HFFc6 (cell line): ENCODE measurements at places on chromosomes 7 and 10.

DNA sequence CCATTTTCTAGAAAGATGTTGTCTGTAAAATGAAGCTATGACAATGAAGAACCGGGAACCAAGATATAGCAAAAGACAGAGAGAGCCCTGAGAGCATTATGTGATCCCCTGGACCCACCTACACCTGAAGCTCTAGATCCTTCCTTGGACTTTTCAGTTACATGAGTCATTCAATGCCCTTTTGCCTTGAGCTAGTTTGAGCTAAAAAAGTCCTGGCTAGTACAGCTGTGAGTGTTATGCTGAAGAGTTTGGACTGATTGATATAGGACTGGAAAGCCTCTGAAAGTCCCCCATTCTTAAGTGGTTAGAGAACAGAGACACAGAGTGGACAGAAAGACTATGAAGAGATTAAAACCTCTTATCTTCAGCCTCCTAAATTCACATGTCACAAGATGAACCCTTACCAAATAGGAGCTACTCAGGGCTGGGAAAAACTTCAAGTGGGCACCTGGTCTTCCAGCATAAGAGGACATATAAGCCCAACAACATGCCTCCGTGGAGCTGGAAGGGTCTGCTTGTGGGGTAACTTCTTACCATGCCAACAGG is 386.8 kb upstream of the NFE2L3 start:
- H3K4me3 ChIP-seq: no peak overlapping the region
- H3K27me3 ChIP-seq: no peaks in the 10 kb centered on the region; the same call in 1 of the 2 replicates
- no peaks in the 10 kb centered on the region for H3K4me1 ChIP-seq
- no peak overlapping the region for H3K27ac ChIP-seq
- DNase-seq: no peak

GRCh38 chr7:47217570-47218360 is 364.1 kb downstream of the TNS3 start:
- H3K27me3 ChIP-seq: peaks cover 34% of the 10 kb centered on the region
- no peak overlapping the region for H3K27ac ChIP-seq
- peaks cover 17% of the 10 kb centered on the region for H3K4me1 ChIP-seq
- H3K36me3 ChIP-seq: no peaks in the 10 kb centered on the region
- H3K4me3 ChIP-seq: no peak overlapping the region
- no peak for DNase-seq

- DNase-seq: no peak
- H3K4me3 ChIP-seq: no peak overlapping the region
- no peaks in the 10 kb centered on the region for H3K4me1 ChIP-seq
- H3K36me3 ChIP-seq: no peaks in the 10 kb centered on the region
These were observed 130.9 kb downstream of the PHF14 start for GRCh38 chr7:11104578-11104977.

DNA sequence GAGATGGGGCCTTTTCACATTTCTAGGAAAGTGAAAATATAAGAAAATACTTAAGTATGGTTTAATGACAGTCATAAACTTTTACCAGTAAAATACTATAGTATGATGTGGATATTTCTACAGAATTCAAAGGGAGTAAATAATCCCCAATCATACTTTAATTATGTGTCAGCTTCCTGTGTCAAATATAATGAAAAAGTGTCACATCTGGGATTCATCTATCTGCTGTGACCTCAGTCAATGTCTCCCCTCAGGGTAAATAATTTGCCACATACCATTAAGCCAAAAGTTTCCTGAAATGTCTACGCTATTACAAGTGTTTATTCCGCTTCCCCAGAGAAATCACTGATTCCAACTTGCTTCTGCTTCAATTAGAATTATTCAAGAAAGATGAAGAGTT is 110.5 kb downstream of the ITGA8 start:
- peaks cover 23% of the 10 kb centered on the region for H3K27me3 ChIP-seq
- H3K4me1 ChIP-seq: peaks cover 14% of the 10 kb centered on the region
- H3K27ac ChIP-seq: no peak overlapping the region
- DNase-seq: no peak

DNA sequence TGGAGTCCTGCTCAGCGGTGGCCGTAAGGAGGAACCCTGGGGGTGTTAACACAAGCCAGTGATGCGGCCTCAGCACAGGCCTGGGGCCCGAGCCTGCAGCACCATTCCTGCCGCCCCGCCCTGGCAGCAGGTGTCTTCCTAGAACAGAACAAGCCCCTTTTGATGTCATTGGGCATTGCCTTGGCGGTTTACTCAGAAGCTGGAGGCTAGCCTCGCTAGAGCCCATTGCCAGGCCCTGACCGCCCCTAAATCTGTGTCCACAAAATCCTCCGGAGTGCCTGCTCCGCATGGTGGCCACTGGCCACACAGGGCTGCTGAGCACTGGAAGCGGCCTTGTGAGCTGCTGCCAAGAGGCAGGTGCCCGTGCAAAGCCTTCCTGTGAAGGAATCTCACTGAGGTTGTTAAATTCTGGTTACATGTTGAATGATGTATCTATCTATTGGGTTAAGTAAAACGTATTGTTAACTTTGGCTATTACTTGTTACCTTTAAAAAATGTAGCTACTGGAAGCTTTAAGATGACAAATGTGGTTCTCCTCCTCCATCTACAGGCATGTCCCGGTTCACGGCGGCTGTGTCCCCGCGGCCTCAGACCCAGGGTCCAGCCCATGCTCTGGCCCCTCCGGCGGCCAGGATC is 1.2 kb upstream of the INPP5A start:
- H3K27me3 ChIP-seq: peaks cover 2% of the 10 kb centered on the region; the same call in 1 of the 2 replicates
- peaks cover 75% of the 10 kb centered on the region for H3K4me1 ChIP-seq
- H3K27ac ChIP-seq: peak overlapping the region; percentile 70
- H3K36me3 ChIP-seq: peaks cover 24% of the 10 kb centered on the region

DNA sequence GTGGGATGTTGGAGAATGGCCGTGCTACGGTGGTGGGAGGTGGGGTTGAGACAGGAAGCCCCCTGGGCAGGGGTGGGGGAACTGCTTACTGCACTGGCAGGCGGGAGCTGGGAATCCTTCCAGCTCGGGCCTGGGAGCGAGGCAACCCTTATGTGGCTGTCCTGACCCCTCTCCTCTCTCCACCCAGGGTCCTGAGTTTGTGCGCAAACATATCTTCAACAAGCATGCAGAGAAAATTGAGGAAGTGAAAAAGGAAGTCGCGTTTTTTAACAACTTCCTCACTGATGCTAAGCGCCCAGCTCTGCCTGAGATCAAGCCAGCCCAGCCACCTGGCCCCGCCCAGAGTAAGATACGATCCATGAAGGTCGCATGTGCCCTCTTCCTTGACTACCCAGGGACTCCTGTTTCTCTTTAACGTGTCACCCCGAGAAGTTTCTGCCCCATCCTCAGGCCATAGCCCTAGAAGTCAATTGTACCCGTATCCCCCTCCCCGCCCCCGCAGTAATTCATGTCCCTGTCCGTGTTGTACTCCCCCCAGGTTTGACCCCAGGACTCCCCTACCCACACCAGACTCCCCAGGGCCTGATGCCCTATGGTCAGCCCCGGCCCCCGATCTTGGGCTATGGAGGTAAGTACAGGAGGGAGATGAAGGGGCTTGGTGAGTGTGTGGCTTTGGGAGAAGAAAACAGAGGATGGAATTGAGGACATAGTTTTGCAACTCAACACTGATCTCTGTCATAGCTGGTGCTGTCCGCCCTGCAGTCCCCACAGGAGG is 1.8 kb downstream of the UFSP1 start:
- peaks cover 34% of the 10 kb centered on the region for H3K4me1 ChIP-seq
- H3K36me3 ChIP-seq: peaks cover 55% of the 10 kb centered on the region
- no peak for DNase-seq

DNA sequence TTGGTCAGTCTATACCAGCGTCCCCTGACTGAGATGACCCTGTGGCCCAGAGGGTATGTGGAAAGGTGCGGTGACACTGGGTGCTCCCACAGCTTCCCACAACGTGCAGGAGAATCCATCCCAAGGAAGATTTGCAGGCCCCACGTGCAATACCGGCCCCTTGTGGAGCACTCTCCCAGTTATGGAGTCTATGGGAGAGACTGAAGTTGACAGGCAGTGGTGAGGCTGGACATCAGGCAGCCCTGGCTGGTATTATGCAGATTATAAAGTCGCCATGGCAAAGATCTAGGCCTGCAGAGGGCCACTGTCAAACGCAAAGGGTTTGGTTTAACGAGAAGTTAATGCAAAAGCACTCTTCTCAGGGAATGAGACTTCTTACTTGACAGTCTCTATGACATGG is 434.7 kb upstream of the C7orf33 start:
- H3K4me1 ChIP-seq: no peaks in the 10 kb centered on the region
- no peak overlapping the region for H3K27ac ChIP-seq

- peaks cover 6% of the 10 kb centered on the region for H3K4me1 ChIP-seq
- no peak for DNase-seq
- no peak overlapping the region for H3K27ac ChIP-seq
These were observed 60.6 kb downstream of the GLRX3 start for GRCh38 chr10:130196511-130197487.

GRCh38 chr7:151780631-151781030 is 96.3 kb downstream of the PRKAG2 start:
- H3K4me1 ChIP-seq: no peaks in the 10 kb centered on the region
- H3K27me3 ChIP-seq: peaks cover 41% of the 10 kb centered on the region
- H3K36me3 ChIP-seq: peaks cover 4% of the 10 kb centered on the region; the same call in 1 of the 2 replicates
- no peak for DNase-seq
- no peak overlapping the region for H3K4me3 ChIP-seq
- no peak overlapping the region for H3K27ac ChIP-seq

- no peaks in the 10 kb centered on the region for H3K36me3 ChIP-seq
- H3K4me1 ChIP-seq: peaks cover 17% of the 10 kb centered on the region
- DNase-seq: no peak
- H3K27ac ChIP-seq: peak overlapping the region; percentile 50; the same call in 1 of the 2 replicates
- H3K4me3 ChIP-seq: peak overlapping the region; percentile 27
- peaks cover 2% of the 10 kb centered on the region; the same call in 1 of the 2 replicates for H3K27me3 ChIP-seq
These were observed 282.3 kb downstream of the TWIST1 start for GRCh38 chr7:18835001-18835690.

DNA sequence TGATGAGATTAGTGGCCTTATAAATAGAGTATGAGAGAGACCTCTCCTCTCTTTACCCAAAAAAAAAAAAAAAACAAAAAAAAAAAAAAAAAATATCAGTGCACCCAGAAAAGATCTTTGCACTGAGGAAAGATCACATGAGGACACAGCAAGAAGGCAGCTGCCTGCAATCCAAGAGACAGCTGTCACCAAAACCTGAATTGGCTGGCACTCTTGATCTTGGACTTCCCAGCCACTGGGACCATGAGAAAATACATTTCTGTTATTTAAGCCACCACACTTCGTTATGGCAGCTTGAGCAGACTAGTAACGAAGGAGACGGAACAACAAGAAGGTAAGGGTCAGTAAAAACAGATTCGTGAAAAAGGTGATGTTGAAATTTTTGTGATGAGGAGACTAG is 47.0 kb downstream of the TMEM106B start:
- no peaks in the 10 kb centered on the region for H3K36me3 ChIP-seq
- DNase-seq: no peak
- H3K27me3 ChIP-seq: no peaks in the 10 kb centered on the region
- no peak overlapping the region for H3K4me3 ChIP-seq
- no peaks in the 10 kb centered on the region for H3K4me1 ChIP-seq

DNA sequence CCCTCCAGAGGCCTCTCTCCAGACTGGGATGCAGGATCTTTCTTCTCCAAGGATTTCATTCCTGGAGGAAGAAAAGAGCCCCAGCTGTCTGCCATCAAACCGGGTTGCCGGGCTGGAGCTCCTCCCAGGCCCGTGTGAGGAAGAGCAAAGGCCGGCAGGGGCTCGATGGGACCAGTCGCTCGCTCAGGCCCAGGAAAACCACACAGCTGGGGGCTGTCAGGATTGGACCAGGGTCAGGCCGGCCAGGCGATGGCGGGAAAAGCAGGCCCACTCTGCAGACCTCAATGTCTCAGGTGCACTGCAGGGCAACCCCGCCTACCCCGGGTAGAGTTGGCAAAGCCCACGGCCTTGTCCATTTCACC is 98.1 kb upstream of the DNAAF5 start:
- no peaks in the 10 kb centered on the region for H3K4me1 ChIP-seq
- H3K27me3 ChIP-seq: no peaks in the 10 kb centered on the region; the same call in 1 of the 2 replicates
- no peak overlapping the region for H3K4me3 ChIP-seq
- no peak for DNase-seq
- no peak overlapping the region for H3K27ac ChIP-seq
- H3K36me3 ChIP-seq: peaks cover 9% of the 10 kb centered on the region; the same call in 1 of the 2 replicates

GRCh38 chr7:151660141-151660540 is 140.4 kb upstream of the RHEB start:
- peak; percentile 40 for DNase-seq
- peak overlapping the region; percentile 65 for H3K4me3 ChIP-seq
- H3K27ac ChIP-seq: peak overlapping the region; percentile 62
- H3K27me3 ChIP-seq: no peaks in the 10 kb centered on the region; the same call in 1 of the 2 replicates
- peaks cover 46% of the 10 kb centered on the region for H3K4me1 ChIP-seq
- no peaks in the 10 kb centered on the region for H3K36me3 ChIP-seq

DNA sequence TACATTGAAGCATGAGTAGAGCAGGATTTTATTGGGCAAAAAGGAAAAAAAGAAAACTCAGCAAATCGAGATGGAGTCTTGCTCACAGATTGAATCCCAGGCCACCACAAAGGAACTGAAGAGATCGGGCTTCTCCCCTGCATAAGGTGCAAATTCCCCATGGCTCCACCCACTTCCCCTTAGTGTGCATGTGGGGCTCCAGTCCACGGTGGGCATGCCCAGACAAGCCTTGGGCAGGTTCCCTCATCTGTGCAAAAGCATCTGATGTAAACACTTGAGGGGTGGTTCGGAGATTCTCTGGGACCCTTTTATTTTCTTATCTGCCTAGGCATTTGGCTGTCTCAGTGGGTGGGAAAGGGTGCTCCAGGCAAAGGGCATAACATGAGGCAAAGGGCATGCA is 150.7 kb downstream of the CFTR start:
- no peaks in the 10 kb centered on the region for H3K27me3 ChIP-seq
- H3K4me3 ChIP-seq: no peak overlapping the region
- no peaks in the 10 kb centered on the region for H3K4me1 ChIP-seq

GRCh38 chr10:127989481-127990012 is 82.6 kb downstream of the PTPRE start:
- no peaks in the 10 kb centered on the region for H3K36me3 ChIP-seq
- no peak overlapping the region for H3K4me3 ChIP-seq
- DNase-seq: no peak
- H3K4me1 ChIP-seq: peaks cover 11% of the 10 kb centered on the region; the same call in 1 of the 2 replicates

DNA sequence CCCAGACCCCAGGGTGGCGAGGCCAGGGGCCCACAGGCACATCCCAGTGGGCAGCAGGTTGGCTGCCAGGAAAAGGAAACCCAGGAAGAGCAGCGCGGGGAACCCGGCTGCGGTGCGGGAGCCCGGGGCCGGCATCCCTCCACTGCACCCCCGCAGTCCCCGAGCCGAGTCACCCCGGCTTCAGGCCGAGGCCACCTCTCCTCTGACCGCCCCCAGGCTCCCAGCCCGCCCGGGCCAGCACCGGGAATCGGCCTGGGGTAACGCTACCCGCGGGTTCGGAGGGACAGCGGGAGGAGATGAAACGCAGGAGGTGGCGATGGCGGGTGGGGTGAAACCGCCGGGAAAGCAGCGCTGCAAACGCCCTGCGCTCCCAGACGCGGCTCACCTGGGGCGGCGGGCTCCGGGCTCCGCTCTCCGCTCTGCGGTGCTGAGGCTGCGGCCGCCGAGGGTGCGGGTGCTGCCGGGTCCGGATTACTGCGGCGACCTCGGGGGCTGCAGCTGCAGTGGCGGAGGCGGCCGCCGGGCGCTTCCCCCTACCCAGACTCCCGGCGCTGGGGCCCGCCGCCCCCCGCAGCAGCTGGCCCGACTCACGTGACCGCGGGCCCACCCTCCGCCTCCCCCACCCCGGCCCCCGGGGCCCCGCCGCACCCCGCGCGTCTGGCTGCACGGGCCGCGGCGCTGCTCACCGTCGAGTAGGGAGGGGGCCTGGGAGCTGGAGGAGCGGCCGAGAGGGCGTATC is at the start of gene SCRN1:
SCRN1 (minus strand) TSS at position 545 of the 739 bp plus-strand sequence. CDS start 20,734 bp downstream, outside the sequence.
- H3K4me1 ChIP-seq: peaks cover 45% of the 10 kb centered on the region
- H3K4me3 ChIP-seq: peak within 1 kb of the TSS; percentile 92
- DNase-seq: no peak
- no peaks in the 10 kb centered on the region; the same call in 1 of the 2 replicates for H3K27me3 ChIP-seq
- peaks cover 18% of the 10 kb centered on the region for H3K36me3 ChIP-seq
- H3K27ac ChIP-seq: peak within 1 kb of the TSS; percentile 98
